ENCODE measurements at places on chromosomes 13 and 19.

DNA sequence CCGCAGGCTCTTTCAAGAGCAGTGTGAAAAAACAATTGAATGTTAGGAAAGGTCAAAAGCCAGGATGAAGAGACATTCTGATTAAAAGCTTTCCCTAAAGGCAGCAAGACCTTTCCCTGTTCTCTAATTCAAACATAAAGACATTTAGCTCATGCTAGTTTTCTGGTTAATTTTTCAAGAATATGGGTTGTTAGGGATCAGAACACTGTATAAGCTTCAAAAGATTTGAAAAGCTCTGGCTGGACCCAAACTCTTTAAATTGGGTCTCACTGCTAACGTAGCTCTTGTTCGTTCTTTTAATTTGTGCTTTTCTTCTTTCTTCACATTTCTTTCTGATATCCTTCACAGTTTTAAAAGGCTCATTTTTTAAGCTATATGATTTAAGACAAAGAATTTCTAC is 877.0 kb downstream of the EFNB2 start:
- no peak for DNase-seq

DNA sequence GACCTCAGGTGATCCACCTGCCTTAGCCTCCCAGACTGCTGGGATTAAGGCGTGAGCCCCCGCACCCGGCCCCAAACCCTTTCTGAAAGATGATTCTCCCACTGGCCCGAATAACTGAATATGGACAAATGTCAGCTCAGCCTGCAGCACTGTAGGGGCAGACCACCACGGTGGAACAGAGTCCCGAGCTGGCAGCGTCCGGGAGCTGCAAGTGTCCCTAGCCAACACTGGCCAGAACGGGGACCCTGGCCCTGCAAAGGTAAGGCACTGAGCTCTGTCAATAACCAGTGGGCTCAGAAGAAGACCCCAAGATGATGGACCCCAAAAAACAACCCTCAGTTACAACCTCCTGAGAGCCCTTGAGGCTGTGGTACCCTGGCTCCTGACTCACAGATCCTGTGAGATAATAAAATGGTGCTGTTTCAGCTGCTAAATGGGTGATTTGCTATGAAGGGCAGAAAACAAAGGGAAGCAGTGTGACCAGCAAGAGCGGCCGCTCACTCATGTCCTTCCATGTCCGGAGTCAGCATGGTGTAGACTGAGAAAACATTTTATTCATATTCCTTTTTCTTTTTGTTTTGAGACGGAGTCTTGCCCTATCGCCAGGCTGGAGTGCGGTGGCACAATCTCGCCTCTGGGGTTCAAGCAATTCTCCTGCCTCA is 1.6 kb downstream of the LSM7 start:
- DNase-seq = no peak

DNA sequence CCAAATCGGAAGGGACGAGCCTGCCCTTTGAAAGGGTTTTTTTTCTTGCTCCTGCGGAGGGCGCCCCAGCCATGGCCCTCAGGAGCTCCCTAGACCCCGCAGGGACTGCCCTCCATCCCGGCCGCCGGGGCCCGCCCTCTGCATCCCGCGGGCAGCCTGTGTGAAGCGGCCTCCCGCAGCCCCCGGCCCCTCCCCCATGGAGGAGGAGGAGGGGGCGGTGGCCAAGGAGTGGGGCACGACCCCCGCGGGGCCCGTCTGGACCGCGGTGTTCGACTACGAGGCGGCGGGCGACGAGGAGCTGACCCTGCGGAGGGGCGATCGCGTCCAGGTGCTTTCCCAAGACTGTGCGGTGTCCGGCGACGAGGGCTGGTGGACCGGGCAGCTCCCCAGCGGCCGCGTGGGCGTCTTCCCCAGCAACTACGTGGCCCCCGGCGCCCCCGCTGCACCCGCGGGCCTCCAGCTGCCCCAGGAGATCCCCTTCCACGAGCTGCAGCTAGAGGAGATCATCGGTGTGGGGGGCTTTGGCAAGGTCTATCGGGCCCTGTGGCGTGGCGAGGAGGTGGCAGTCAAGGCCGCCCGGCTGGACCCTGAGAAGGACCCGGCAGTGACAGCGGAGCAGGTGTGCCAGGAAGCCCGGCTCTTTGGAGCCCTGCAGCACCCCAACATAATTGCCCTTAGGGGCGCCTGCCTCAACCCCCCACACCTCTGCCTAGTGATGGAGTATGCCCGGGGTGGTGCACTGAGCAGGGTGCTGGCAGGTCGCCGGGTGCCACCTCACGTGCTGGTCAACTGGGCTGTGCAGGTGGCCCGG is 815 bp downstream of the MAP3K10 start:
- DNase-seq = no peak

- no peak for DNase-seq
Measured at GRCh38 chr19:3316659-3317207, 49.6 kb upstream of the NFIC start.

GRCh38 chr19:927780-928401 is 2.1 kb downstream of the ARID3A start:
- no peak for DNase-seq

GRCh38 chr19:54464044-54464629 is 559 bp upstream of the LENG9 start:
- peak; percentile 89 for DNase-seq

- DNase-seq = no peak
Measured at GRCh38 chr19:54179921-54180461, 7.0 kb upstream of the TMC4 start.

DNA sequence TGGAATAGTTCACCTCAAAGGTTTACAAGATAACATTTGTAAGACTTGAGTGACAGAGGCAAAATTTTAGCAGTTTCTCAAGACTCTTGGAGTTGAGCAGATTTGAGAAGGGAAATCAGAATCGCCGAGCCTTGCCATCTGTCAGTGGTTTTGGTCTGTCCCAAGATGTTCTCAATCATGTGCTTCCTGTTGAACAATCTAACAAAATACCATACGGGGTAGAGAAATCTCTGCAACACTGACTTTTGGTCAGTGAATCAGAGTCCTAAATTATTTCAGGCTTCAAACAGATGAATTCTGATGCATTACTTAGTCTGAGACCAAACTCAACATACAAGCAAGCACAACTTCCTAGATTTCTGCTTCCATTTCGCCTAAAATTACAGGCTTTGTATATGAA is 3.8 kb downstream of the KCTD12 start:
- DNase-seq = no peak

DNA sequence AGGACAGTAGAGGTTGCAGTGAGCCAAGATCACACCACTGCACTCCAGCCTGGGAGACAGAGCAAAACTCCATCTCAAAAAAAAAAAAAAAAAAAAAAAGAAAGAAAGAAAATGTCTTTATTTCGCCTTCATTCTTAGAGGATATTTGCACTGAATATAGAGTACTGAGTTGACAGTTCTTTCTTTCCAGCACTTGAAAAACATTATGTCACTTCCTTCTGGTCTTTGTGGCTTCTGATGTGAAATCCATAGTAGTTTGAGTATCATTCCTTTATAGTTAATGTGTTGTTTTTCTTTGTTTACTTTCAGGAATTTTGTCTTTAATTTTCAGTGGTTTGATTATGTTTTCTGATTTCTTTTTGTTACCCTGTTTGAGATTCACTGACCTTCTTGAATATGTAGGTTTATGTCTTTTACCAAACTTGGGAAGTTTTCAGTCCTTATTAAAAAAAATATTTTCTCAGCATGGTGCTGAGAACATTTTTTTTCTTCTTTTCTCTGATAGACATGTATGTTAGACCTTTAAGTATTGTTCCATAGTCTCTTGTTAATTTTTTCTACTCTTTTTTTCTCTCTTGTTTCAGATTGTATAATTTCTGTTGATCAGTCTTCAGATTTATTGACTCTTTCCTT is 50.1 kb downstream of the PCCA start:
- DNase-seq = no peak

- DNase-seq = peak; percentile 41
Measured at GRCh38 chr13:99237981-99238662, 20.1 kb downstream of the GPR18 start.

GRCh38 chr19:51318687-51319648 is 7.5 kb downstream of the IGLON5 start:
- DNase-seq = no peak

- no peak for DNase-seq
Measured at GRCh38 chr13:27660511-27660910, 38.8 kb downstream of the POLR1D start.

DNA sequence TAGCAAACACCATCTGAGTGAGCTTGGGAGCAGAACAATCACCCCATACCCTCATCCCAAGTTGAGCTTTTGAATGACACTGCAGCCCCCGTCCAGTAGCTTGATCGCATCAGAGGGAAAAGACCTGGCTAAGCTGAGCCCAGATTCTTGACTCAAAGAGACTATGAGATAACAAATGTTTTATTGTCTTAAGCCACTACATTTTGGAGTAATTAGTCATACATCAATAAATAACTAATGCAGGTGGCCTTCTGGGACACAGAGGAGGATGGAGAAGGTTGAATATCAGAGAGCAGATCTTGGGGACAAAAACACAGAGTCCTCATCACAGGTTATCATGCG is 24.6 kb upstream of the IGSF23 start:
- DNase-seq = no peak

GRCh38 chr13:91318886-91319285 is 28.6 kb upstream of the MIR17HG start:
- no peak for DNase-seq

- DNase-seq = peak; percentile 79
Measured at GRCh38 chr19:39941615-39942365, 7.4 kb upstream of the FCGBP start.

DNA sequence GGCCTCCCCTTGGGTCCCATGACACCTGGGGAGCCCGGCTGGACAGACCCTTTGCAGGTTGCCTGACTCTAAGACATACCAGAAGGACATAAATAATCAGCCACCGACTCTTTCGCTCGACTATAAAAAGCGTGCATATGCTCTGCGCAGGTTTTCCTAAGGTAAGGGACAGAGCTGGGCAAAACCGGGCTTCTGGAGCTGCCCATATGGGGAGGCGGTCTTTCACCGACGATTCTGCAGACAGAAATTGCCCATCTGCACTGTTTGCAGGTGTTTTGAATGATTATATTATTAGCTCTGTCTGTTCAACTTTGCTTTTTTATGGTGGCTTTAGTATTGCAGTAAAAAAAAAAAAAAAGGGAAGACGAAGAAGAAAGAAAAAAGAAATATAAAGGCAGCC is 347.2 kb downstream of the TSHZ3 start:
- no peak for DNase-seq

DNA sequence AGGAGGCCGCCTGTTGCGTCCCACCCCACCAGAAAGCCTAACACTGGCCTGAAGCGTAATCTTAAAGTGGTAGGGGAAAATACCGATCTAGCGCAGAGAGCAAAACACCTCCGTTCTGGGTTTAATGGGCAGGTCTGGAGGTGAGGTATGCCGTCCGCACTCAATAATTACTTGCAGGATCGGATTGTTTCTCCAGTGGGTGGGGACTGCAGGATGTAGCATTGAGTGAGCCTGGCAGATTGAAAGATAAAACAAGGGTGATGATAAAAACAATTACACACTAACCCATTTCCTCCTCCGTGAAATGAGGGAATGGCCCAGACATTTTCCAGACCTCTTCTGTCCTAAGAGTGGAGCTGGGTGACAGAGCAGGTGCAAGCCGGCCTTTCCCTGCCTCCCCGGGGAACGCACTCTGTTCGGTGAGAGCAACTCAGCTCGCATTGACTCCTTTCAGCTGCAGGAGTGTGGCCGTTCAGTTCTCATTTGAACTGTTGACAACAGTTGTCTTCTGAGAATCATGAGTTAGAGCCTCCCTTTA is 110.2 kb upstream of the DOCK9 start:
- peak; percentile 55 for DNase-seq

GRCh38 chr13:99041788-99042187 is 63.9 kb upstream of the DOCK9 start:
- DNase-seq = no peak

- no peak for DNase-seq
Measured at GRCh38 chr13:52804202-52804641, 44.2 kb downstream of the PCDH8 start.

DNA sequence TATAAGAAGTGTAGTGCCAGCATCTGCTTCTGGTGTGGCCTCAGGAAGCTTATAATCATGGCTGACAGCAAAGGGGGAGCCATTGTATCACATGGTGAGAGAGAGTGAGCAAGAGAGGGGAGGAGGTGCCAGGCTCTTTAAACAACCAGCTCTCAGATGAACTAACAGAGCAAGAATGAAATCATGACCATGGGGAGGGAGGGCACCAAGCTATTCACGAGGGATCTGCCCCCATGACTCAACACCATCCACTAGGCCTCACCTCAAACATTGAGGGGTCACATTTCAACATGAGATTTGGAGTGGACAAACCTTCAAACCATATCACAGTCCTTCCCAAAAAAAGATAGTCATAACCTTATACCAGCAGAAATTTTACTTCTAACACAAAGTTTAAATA is 174.0 kb downstream of the GPC5 start:
- no peak for DNase-seq

- DNase-seq = no peak
Measured at GRCh38 chr19:11100049-11100448, 10.8 kb downstream of the LDLR start.

DNA sequence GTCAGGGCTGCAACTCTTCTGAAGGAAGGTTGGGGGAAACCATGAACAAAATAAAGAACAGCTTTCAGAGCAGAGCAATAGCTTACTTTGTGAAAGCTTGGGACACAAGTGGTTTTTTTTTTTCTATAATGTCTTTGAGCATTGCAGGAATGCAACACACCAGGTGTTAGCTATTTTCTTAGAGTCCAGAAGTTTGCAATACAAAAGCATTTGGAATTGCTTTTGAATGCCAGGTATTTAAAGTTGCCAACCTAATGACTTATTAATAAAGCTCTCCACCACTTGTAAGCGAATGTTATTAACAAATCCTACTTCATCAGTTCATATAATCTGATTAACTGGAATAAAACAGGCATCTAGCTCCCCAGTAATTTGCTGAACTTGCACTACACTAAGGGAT is 172.6 kb downstream of the NUFIP1 start:
- DNase-seq = no peak

DNA sequence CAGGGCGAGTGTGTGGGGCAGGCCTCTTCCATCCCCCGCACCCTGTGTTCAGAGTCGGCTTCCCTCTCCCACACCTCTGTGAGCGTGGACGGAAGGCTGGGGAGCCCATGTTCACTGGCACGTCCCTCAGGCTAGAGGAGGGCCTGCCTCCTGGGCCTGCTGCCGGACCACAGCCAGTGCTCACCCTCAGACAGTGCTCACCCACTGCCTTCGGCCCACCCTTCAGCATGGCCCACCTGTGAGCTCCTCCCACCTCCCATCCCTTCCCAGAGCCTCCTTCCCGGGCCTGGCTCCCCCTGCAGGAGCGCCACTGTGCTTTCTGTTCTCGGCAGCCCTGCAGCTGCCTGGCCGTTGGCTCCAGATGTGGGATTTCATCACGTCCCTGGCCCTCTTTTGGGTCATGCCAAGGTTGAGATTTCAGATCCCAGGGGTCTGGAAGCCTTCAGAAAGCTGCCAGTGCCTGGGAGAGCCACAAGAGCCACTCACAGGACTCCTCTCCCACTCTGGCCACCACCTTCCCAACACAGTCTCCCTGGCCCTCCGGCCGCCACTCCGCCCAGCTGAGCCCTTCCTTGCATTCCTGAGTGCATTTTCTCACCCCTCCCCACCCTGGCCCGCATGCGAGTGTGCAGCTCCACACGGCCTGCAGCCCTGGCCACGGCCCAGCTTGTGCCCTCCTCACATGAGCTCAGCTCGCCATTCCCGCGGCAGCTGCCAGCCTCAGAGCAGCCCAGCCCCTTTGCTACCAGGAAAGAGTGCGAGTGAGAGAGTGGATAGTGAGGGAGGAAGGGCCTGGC is 25.3 kb downstream of the CAPN12 start:
- DNase-seq = no peak

- DNase-seq = no peak
Measured at GRCh38 chr13:74979703-74980102, 502.3 kb downstream of the TBC1D4 start.

- no peak for DNase-seq
Measured at GRCh38 chr19:33872445-33873320, 76.0 kb downstream of the KCTD15 start.
